T follicular helper cell (primary cell): ENCODE measurements at places on chromosomes 11 and 22.
A peak's percentile ranks its signal among the peaks of the same experiment; 100 is the strongest.

DNA sequence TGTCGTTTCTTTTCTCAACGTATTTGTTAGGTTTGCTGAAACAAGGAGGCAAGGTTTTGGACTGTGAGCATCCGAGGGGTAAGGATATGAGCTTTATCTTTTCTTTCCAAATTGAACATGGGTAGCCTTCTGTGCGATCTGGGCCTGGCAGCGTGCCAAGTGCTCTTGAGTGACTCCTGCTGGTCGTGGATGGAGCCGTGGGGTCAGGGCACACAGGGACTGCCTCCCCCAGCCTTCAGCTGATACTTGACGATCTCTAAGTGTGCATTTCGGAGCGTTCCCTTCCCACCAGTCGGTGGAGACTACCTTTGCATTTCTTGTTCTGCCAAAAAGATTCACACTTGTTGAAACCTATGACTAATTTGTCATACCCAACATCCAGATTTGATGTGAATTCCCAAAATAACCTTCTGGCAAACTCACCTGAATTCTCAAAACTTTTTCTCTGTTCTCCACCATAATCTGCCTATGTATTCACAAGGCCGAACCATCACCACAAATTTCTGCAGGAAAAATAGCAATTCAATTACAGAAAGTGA is 40.1 kb upstream of the CLMP start:
- peak; percentile 14 for DNase-seq

DNA sequence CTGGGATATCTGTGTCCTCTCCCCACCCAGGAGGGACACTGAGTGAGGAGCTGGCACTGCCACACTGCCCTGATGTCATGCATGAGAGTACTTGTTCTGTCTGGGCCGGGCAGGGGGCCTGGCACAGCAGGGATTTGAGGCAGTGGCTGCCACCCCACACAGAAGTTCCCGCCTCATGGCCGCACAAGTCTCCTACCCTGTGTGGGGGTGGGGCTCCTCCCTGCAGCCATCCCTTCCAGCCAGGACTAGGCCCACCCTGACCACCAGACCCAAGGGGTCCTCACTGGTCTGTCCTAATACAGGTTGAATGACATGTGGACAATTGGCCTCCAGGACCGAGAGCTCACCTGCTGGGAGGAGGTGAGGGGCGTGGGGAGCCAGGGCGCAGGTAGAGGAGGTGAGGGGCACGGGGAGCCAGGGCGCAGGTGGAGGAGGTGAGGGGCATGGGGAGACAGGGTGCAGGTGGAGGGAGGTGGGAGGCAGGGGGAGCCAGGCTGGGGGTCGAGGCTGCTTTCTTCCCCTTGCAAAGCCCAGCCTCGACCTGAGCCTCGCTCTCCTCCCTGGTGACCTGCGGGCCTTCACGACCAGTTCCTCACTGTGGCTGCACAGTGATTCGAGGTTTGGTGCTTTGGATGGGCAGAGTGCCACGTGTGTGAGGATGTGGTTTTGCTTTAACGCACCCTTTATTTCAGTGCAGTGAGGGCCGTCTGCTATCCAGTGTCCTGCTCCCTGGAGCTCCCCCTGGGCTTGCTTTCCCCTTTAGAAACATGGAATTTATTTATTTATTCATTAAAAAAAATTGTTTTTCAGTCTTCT is 7.4 kb downstream of the LZTR1 start:
- DNase-seq: no peak

GRCh38 chr11:122749005-122749687 is 89.2 kb upstream of the CRTAM start:
- no peak for DNase-seq

GRCh38 chr11:61967924-61968757 is 707 bp upstream of the FTH1 start:
- no peak for DNase-seq

- no peak for DNase-seq
Observed at GRCh38 chr11:118289401-118289800, 15.1 kb upstream of the CD3E start.

DNA sequence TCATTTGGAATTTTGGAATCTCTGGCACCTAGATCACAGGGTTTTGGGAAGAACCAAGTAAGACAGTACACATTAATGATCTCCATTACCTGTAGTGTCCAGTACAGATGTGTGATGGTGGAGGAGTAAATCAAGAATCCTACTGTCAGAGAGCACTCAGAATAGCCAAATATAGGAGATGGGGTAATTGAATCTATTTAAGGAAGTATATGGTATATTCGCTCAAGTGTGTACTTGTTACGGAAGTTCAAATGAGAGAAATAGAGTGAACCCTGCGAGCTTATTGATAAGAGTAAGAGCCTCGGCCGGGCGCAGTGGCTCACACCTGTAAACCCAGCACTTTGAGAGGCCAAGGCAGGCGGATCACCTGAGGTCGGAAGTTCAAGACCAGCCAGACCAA is 2.2 kb downstream of the SPCS2 start:
- no peak for DNase-seq

- no peak for DNase-seq
Observed at GRCh38 chr11:18692941-18693760, 5.4 kb upstream of the TMEM86A start.

DNA sequence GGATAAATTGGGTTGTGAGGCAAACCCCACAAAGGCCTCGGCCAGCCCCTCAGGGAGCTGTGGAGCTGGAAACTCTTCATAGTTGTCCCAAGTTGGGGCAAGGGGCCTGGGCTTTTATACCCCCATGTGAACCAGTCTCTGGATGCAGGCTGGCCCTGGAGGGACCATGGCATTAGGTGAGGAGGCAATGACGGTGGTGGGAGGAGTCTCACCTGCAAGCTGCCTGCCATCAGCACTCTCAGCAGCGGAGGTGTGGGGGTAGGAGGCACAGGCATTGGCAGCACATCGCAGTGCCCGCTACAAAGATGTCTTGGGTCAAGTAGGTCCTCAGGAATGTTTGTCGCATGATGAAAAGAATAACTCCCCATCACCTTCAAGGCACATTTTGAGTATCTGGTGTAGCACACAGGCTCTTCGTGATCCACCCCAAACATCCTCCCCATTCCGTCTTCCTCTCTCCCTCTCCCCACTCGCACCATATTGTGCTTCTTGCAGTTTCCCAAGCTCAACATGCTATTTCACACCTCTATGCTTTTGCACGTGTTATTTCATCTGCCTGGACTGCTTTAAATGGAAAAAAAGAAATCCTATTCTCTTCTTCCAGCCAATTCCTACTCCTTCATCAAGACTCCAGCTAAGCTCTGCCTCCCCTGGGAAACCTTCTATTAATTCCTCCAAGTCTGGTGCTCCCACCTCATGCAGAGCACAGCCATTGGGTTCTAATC is 18.1 kb upstream of the TSKU start:
- no peak for DNase-seq
